ENCODE measurements at places on chromosomes 2 and 18.
A peak's percentile ranks its signal among the peaks of the same experiment; 100 is the strongest.

- DNase-seq: no peak
These were observed 49.2 kb downstream of the PKDCC start for GRCh38 chr2:42096869-42097591.

- no peak for DNase-seq
These were observed 63.4 kb downstream of the SPATS2L start for GRCh38 chr2:200369886-200370285.

GRCh38 chr2:146981921-146982320 lies 862.9 kb upstream of the ACVR2A start:
- no peak for DNase-seq

GRCh38 chr18:59140302-59140885 lies 710 bp downstream of the SEC11C start:
- DNase-seq: peak; percentile 92

Data from NCI-H1417 (cell line).